Stimulated activated CD4-positive, alpha-beta T cell treated with anti-CD3 and anti-CD28 coated beads, TNF-alpha, amount 100 ng/mL, for 4 hours (primary cell): ENCODE measurements at places on chromosomes 4 and X.

DNA sequence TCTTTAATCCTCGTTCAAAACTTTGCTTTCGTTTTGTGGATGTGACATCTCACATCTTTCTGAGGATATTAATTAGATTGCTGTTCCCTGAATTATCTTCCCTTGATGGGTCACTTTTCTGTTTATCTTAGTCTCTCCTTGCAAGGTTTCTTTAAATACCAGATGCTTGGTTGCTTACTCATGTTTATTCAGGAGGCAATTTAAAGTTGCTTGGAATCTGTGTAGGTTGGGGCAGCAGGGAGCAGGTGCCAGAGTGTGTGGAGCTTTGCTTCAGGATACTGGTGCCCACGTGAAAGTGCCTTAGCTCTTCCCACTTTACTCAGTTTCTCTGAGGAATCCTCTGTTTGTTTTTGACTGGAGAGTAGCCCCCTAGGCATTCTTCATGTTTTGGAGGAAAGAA lies 24.0 kb downstream of the ANAPC4 start:
- DNase-seq: no peak

DNA sequence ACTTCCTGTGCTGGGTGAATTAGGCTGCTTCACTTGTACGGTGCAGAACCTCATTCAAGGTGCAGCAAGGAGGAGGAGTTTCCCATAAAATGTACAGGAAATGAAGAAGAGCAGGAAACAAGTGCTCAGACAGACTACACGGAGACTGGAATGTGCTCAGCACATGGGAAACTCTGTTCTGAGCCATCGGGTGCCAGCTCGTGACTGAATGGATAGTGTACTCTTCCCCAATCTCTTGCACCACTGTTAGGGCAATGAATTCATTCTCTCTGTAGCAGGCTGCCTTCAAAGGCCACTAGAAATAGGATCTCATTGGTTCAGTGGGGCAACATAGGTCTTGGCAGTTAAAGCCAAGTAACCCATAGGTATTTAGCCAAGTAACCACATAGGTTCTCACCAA lies 200.0 kb upstream of the LDB2 start:
- no peak for DNase-seq

DNA sequence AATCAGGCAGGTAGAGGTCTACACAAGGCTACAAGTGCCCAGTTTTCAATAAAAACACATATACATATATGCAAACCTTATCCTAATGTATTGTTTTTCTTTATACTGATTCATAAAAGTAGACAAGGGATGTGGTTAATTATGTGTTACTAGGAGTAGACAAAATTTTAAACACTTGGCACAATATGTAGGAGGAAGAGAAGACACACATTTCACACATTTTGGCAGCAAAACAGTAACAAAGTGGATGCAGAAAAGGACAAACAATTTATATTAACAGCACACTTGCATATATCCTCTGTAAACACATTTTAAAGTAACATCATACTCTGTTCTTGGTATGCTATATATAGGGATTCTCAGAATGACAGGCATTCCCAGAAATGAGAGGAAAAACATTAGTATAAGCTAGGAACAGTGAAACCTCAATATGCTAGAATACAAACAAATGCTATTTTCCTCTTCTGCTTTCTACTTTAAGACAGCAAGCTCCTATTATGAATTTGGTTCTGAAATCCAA lies 63.8 kb downstream of the GPRIN3 start:
- no peak for DNase-seq

GRCh38 chrX:56314334-56314733 lies 82.2 kb downstream of the KLF8 start:
- no peak for DNase-seq

DNA sequence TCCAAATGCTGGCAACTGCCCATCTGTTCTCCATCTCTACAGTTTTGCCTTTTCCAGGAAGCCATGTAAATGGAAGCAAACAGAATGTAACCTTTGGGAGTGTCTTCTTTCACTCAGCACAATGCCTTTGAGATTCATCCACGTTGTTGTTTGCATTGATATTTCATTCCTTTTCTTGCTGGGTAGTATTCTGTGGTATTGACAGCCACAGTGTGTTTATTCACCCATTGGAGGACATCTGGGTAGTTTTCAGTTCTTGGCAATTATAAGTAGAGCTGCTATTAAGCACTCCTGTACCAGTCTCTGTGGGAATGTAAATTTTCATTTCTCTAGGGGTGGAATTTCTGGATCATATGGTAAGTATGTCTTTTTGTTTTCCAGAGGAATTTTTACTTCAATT lies 194.3 kb upstream of the RPS6KA3 start:
- no peak for DNase-seq

DNA sequence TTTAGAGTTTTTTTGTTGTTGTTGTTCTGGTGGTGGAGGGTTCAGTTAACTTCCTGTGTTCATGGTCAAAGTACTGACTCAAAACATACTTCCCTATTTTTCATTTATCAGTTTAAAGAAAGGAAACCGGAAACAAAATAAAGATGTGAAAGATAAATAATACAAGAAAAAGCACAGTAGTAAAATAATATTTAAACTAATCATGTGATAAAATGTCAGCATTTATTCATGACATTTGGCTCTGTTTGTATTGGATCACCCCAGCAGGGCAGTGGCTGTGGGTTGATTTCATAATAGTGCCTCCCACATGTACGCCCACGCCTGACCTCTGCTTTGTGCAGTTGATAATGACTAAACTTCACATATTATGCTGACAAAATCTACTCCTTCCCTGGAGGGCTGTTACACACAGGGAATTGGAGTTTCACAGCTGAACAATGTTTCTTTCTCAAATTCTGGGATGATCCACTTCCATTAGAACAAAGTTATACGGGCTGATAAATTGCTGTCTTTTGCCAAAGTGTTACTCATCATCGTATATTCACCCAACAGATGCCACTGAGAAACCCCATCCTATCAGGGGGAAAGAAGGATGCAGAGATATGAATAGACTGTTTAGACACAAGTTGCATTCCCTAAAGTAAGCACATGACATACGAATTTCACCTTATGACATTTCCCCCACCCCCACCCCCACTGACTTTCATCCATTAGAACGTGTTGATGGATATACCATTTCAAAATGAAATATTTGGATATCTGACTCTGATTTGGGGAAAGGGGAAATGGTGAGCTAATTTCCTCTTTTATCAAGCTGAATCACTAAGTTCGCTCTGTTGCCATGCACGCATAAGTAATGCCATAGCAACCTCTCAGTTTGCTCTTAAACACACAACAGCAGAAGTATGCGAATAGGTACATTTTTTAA lies 48.3 kb downstream of the AMELX start:
- no peak for DNase-seq

DNA sequence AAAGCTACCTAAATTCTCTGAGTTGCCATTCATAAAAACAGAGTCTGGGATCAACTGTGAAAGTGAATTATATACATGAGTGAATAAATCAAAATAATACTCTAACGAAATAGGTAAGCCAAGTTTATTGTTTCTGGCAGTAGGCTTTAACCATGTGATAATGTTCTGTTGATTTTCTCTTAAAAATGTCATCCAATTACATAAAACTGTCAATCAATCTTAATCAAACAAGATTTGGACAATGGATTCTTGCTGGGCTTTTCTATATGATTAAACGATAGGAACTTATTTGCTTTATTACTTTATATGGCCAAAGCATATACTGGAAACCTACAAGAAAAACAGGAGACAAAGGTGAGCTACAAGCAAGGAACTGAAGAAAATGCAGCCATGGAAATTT lies 148.8 kb downstream of the INPP4B start:
- no peak for DNase-seq

- no peak for DNase-seq
Observed at GRCh38 chrX:15909605-15910004, 55.0 kb upstream of the AP1S2 start.

GRCh38 chr4:68570122-68570507 lies 6.0 kb downstream of the UGT2B17 start:
- DNase-seq: no peak

DNA sequence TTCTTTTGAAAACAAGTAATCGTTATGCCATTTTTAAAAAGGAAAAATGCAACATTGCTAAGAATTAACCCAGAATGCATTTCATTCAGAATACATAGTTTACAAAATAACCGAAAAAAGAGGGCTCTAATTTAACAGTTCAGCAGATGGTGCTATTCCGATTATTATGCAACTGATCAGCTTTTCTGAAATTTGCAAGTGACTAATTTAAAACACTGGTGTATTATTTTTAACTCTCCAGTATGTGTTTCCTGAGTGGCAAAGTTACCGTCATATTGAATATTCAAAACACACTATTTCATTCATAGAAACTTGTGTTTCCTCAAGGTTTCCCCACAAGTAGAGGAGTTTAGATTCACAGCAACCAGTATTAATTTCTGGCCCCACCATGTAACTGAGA lies 21.1 kb downstream of the ZBTB49 start:
- DNase-seq: no peak

- no peak for DNase-seq
Observed at GRCh38 chrX:80317646-80318045, 102.6 kb upstream of the TENT5D start.

- DNase-seq: no peak
Observed at GRCh38 chrX:129609395-129609794, 45.4 kb downstream of the APLN start.

DNA sequence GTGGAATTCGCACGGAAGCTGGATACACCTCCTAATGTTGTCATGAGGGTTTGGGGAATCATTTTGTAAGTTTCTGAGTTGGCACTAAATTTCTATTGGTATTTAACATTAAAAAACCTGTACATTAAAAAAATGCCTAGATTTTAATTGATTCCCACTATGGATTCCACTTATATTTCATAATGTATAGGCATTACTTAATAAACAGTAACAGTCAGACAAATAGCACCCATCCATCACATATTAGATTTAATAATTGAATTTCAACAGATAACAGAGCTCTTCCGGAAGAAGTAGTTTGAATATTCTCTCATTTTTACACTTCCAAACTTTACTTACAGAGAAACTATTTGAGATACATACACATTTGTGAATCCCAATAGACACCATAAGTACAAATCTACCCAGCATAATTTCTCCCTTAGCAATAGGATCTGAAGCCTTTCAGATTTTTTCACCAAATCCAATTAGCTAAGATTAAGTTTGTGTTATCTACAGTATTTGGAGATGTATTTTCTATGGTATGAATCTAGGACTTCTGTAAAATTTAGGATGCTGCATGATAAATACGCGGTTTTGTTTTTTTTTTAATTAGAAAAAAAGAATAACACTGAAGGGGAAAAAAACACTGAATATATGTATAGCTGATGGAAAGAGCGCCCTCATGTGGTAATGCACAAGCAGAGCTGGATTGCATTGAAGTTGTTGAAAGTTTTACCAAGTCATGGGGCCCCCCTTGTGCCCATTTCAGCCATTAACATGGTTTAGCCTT lies 12.2 kb upstream of the ODAM start:
- DNase-seq: no peak

DNA sequence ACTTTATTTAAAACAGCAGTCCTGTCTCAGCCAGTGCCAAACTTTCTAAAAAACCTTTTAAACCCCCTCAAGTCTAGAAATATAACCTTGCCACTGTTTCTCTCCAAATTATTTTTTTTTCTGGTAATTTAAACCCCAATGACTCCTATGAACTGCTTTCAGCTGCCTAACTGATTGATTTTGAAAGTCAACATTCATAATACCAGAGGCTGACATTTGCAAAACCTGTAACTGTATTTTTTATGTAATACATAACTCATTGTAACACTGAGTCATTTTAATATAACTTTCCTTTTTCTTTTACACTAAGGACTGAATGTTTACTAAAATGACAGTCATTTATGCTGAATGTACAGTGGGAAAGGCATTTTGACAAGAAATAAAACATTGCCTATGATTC lies 19.1 kb upstream of the EGFL6 start:
- no peak for DNase-seq

DNA sequence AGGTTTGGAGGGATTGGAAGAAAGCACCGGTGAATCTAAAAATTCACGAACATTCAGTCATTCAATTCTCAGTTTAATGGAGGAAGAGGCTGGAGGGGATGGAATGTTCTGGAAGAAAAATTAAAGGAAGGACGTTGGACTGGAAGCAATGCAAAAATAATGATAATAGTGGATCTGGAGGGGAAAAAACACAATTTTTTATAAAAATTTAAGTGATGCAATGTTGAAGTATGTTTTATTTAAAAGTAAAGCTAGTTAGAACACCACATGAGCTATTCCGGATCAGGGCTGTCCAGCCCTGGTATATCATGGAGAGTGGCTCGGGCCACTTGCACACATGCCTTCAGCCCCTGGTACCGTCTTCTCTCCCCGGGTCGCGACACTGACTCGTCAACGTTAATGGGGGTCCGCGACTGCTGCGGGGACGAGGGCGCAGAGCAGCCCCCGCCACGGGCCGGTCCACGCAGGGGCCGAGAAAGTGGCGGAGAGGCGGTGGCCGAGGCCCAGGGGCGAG lies 204.6 kb downstream of the TENM3 start:
- DNase-seq: no peak
